Hippocampal formation (tissue), 2 donors: ENCODE measurements at places on chromosomes 2 and 18.

DNA sequence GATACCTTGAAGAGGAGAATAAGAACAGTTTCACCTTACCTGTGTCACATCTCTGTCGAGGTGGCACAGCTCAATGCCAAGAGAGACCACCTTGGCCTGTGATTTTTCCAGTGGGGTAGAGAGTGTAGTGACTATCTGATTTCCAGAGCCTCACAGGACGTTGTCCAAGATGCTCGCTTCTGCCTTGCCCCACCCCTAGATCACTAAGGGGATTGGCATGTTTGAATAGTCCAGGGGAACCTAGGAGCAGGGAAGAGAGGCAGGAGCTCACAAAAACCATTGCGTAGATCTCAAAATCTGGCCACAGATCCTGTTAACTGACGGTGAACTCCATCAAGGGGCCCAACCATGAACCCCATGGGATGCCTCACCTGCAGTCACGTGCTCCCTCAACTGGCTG, 24.2 kb downstream of the TMEM178A start:
- no peak for DNase-seq

- DNase-seq: no peak
Observed at GRCh38 chr2:212628586-212628985, 90.0 kb upstream of the ERBB4 start.

DNA sequence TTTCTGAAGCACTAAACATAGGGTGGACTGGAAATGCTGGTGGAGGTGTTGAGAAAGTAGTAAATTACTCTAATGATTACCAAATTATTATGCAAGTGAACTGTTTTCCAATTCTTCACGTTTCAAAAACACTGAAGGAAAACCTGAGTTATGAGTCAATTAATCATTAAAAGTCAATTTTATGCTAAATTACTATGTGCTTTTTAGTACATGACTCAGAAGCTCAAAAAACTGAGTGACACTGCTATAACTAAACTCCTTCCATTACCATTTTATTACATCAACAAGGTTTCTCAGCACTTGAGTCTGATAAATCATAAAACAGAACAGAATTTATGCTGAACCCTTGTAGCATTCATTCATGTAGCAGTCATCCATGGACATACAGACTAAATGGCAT, 20.4 kb downstream of the CHMP3 start:
- no peak for DNase-seq

DNA sequence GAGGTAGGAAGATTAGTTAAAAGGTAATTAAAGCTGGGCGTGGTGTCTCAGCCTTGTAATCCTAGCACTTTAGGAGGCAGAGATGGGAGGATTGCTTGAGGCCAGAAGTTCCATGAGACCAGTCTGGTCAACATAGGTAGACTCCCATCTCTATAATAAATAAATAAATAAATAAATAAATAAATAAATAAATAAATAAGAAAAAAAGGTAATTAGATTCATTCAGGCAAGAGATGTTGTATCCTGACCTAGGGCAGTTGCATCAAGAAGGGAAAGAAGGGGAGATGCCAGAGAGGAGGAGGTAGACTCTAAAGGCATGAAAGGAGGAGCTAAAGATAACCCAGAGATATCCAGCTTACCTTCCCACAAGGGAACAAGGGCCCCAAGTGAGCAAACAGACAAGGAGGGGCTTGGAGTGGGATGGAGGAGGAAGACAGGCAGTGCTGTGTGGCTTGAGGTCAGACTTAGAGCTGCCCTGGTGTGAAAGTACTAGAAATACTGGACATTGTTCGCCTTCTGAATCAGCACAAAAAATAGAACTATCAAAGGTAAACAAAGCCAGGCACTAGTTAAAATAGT, 7.4 kb upstream of the RAB1A start:
- DNase-seq: no peak

DNA sequence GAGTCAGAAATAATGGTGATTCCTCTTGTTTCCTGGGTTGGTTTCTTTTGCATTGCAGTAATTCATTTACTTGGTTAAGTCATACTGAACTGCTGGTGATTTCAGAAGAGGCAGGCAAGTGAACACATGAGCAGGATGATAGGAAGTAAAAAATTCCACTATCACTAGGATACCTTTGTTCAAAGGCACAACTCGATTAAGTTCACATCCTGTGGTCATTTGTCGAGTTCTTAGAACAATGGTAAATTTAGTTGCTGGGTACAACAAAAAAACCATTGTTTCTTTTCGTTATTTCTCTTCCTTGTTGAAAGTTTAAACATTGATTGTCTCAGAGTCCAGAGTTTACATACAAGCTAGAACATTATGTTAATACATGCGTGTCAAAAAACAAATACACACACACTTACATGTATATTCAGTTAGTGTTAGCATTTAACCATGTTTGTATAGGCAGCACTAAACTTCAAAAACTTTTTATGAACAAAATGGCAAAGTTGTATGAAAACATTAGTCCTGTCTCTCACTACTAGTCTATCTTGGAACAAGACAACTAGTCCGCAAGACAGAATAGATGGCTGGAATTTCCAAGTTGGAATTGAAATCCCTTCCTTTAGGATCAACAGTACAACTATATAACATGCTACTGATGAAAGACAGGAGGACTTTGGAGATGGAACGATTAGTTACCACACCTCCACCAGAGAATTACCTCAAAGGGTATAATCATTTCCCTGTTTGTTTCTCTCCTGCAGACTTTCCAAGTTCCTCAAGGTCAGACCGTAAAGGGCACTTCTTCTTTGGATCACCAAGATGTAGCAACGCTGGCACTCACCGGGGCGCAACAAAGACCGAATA, 26.2 kb downstream of the STK39 start:
- no peak for DNase-seq

- DNase-seq: no peak
Observed at GRCh38 chr2:111670776-111671175, 213.2 kb downstream of the ANAPC1 start.

- DNase-seq: no peak
Observed at GRCh38 chr2:128841803-128842202, 523.1 kb upstream of the HS6ST1 start.

DNA sequence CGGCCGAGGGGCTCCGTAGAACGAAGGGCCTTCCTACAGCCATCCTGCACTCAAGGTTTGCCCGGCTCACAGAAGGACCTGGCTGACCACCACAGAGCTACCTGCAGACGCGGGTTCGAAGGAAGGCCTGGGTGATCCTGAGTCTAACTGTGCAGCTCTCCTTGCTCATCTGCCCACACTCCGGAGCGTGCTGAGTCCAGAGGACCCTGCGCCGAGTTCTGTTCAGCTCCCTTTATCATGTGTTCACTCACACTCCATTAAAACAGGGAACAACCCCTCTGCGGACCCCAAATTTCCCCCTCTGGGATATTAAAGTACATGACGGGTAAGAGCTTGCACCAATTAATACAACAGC, 138.3 kb downstream of the PXDN start:
- no peak for DNase-seq

DNA sequence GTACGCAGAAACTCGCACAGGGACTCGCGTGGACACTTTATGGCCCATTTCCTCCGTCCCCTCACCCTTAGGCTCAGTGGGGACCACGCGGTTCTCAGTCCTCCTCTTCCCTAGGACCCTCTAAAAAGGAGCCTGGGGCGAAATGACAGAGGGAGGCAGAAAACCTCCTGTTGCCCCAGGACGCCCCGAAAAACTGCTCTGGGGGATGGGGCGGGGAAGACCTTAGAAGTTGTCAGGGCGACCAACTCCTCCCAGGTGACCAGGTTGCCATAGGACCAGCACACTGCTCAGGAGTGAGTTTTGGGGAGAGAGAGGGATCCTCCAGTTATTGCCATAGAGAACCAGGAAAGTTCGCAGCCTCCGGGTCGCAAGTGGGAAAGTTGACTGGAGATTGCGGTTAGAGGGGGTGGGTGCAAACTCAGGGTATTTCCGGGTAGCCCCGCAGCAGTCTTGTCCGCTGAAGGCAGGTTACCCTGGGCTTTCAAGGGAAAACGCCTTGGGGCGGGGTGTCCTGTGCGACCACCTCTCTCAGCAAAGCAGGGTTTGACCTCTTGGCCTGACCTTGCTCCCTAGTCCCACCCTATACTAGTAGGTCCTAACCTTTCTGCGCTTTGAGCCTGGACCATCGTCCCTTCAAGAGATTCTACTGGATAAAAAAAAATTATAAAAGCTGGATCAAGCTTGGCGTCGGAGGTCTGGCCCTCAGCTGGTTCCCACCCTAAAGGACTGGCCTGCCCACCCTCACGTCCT, 7.8 kb upstream of the PAX3 start:
- no peak for DNase-seq

DNA sequence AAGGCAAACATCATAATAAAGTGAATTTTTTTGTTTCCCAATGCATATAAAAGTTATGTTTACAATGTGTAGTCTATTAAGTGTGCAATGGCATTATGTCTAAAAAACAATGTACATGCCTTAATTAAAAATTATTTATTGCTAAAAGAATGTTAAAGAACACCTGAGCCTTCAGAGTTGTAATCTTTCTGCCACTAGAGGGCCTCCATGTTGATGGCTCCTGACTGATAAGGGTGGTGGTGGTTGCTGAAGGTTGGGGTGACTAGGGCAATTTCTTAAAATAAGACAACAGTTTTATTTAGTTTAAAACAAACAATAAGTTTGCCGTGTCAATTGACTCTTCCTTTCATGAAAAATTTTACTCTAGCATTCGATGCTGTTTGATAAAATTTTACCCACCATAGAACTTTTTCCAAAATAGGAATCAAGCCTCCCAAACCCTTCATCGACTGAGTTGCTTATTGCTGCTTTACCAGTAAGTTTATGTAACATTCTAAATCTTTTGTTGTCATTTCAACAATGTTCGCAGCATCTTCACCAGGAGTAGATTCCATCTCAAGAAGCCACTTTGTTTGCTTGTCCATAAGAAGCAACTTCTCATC, 32.3 kb downstream of the MAP3K2 start:
- no peak for DNase-seq

- DNase-seq: no peak
Observed at GRCh38 chr2:174634130-174635014, 36.8 kb upstream of the WIPF1 start.

DNA sequence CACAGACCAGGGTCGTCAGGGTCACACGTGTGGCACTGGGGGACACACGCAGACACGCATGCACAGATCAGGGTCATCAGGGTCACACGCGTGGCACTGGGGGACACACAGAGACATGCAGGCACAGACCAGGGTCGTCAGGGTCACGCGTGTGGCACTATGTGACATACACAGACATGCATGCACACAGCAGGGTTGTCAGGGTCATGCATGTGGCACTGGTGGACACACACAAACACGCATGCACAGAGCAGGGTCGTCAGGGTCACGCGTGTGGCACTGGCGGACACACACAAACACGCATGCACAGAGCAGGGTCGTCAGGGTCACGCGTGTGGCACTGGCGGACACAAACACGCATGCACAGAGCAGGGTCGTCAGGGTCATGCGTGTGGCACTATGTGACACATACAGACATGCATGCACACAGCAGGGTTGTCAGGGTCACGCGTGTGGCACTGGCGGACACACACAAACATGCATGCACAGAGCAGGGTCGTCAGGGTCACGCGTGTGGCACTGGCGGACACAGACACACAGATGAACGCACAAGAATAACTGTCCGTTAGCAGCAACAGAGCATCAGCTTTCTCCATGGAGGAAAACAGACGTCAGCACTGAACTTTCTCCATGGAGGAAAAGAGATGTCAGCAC, 34.9 kb downstream of the HDAC4 start:
- no peak for DNase-seq

GRCh38 chr2:216504376-216504762, 5.7 kb downstream of the RPL37A start:
- DNase-seq: no peak

DNA sequence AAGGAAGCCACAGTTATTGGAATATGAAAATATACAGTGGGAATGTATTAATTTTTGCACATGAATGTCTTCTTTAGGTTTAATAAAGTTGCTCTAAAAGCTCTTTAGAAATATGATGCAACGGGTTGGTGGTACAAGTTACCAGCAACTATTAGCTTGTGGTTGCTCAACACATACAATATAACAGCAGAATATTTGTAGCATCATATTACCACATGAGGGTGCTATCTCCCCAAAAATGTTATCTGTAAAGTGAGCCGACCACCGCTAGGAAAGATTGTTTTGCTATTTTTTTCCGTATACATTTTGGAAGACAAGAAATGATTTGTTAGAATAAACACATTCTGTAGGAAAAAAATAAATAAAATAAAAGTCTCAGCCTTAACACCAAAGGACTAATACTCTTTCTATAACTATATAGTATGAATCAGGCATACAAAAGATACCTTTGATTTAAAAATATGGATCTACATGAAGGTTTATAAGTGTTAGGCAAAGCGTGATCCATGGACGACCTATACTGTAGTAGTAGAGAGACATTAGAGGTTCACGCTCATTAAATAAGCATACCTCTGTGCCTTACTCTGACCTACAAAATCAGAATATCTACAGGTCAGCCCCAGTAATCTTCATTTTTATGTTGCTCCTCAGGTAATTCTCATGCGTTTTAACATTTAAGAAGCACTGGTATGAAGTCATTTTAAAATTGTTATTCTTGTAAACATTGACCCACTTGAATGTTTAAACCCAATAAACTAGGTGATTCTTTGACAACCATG, 1110.6 kb upstream of the ACVR2A start:
- DNase-seq: peak; percentile 51

- no peak for DNase-seq
Observed at GRCh38 chr2:237244976-237245646, 159.4 kb downstream of the COPS8 start.

GRCh38 chr2:12890481-12890991, 173.8 kb downstream of the TRIB2 start:
- DNase-seq: no peak

- no peak for DNase-seq
Observed at GRCh38 chr2:132429941-132430573, 13.5 kb downstream of the GPR39 start.

GRCh38 chr2:28233164-28233676, 159.4 kb upstream of the FOSL2 start:
- DNase-seq: no peak

GRCh38 chr2:72694715-72695496, 130.9 kb downstream of the EXOC6B start:
- no peak for DNase-seq
